ENCODE measurements at places on chromosomes 1 and 21. TPM values are rescaled to one million over a fixed set of nuclear protein-coding genes. Genes with fewer than 3 reads are reported as not detected.

Gene CD247
- 0.26 TPM for total RNA-seq

- no peak for DNase-seq
Measured at GRCh38 chr1:228043281-228043848, 36.6 kb downstream of the WNT3A start.

DNA sequence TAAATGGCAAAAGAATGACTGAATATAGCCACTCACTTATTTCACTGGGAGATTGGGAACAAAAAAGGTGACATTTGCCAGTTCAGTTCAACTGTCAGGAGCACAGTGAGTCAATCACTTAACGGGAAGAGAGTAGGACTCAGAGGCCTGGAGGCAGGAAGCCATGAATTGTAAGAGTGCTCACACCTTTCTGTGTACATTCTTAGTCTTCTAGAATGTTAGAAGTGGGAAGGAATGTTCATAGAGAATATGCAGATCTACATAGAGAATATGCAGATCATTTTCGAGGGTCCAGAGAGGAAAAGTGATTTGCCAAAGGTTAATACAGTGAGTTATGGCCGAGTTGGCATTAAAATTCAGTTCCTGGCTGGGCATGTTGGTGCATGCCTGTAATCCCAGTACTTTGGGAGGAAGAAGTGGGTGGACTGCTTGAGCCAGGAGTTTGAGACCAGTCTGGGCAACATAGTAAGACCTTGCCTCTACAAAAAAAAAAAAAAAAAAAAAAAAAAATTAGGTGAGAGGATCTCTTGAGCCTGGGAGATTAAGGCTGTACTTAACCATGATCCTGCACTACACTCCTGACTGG lies 8.3 kb downstream of the IL20 start:
- DNase-seq: no peak

DNA sequence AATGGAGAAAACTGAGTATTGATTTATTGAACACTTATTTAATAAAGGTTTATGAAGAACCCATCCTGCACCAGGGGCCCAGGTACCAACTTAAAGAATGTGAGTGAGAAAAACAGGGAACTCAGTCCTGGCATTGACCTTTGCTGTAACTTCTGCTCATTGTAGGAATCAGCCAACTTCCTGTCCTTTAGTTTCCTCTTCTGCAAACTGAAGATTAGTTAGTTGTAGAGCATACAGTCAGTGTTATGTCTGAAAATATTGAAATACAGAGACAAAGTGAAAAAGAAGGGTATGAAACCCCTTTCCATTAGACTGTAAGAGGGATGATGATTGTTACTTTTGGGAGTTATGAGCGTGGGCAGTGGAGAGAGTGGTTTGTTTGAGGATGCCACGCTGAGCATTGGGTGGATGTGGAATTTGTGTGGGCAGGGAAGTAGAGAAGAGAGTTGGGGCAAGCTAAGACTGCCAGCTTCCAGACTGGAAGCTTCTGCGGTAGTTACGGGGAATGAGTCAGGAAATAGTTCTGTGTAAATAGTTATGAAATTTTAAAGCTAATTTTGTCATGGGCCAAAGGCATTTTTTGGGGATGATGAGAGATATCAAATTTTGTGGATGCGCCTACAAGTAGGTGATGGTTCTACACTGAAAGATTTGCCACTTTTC lies 89.2 kb downstream of the GPR88 start:
- DNase-seq: no peak

GRCh38 chr1:231312432-231312788 lies 25.2 kb downstream of the EXOC8 start:
- DNase-seq: no peak

Gene MFAP2
- 8.3 TPM for total RNA-seq

DNA sequence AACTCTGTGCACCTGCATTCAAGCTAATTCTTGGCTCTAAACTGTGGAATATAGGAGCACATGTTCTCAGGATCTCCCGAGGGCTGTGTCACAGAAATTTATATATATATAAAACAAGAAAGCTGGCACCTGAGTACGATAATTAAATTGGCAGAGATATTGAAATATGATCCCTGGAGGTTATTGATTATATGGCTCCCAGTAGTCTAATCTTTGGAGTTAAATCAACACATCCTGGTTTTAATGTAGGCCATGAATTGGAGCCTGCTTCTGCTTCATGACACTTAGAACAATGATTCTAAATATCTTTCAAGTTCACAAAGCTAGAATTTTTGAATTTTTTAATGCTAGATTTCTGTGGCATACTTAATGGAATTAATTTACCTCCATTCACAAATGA lies 84.3 kb downstream of the CTH start:
- no peak for DNase-seq

GRCh38 chr1:89945852-89946476 lies 48.9 kb upstream of the ZNF326 start:
- no peak for DNase-seq

DNA sequence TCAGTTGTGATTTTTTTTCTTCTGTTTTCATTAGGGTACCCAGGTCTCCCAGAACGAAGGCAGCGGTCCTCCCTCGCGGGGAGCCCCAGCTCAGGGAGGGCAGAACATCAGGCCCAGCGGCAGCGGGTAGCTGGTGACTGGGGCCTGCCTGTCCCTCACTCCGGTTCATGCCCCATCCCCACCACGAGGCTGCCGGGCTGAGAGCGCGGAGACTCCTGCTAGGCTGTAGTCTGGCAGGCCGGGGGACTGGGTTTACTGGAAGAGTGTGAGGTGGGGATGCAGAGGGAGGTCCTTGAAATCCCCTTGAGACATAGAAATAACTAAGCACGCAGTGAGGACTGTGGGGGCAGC lies 10.5 kb downstream of the BRINP2 start:
- no peak for DNase-seq

DNA sequence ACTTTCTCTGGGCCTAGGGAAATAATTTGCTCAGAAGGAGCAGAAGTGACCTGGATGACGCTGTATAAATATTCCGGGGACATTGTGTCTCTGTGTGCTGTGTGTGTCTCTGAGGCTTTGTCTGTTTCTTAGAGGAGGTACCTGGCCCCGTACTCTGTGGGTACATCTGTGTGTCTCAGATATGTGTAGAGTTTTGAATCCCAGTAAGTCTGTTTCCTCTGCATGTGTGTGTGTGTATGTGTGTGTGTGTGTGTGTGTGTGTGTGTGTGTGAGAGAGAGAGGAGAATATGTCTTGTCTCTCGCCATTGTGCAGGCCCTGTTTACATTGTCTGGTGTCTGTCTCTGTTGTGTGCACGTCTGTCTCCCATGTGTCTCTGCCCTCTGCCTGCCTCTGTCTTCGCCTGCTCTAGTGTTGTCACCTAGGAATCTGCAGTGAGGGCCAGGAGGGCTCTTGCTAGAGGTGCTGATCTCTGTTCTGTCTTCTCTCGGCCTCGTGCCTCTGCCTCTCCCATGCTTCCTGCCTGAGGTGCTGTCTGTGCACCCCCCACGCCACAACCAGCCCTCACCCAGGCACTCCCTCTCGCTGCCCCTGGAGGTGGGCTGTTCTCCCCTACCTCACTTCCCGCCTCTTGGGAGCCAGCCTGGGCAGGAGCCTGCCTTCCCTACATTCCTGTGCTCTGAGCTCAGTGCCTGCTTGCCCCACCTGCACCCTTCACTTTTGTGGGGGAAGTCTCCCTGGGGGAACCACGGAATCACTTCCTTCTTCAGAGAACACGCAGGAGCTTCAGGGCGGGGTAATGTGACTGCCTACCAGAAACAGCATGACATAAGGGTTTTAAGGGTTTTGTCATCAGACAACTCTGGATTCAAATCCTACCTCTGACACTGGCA lies 5.9 kb downstream of the MAP7D1 start:
- no peak for DNase-seq

- no peak for DNase-seq
Measured at GRCh38 chr1:202197653-202198365, 4.2 kb downstream of the LGR6 start.

- DNase-seq: no peak
Measured at GRCh38 chr1:244006961-244007360, 44.1 kb upstream of the ZBTB18 start.

Gene CGN
- total RNA-seq: 0.50 TPM

DNA sequence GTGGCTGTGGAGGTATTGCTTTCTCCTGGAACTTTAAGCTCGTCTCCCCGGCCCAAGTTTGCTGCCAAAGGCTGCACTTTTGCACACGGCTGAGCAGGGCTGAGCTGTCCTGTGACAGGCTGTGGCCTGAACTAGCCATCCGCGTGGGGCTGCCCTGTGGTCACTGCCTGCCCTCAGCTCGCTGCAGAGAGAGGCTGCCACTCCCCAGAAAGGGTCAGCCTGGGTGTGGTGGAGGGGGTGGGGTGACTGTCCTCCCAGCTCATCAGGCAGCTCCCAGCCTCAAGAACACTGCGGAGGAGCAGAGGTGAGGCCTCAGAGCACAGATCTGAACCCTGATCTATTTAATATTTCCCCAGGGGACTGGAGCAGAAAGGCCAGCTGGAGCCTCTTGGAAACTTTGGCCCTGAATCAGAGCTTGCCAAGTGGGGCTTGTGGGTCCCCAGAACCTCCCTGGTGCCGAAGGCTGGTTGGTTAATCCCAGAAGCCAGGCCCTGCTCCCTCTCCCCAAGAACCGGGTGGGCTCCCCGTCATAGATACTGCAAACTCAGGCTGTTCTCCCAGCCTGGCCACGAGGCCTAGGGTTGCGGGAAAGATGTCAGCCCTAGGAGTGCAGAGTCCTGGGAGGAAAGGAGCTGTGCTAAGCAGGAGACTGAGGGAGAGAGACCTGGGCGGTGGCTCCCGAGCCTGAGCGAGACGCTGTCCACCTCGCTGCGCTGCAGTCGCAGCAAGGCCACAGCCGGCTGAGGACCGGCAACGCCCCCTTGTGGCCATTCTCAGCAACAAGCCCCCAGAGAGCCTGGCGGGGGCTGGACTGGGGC lies 125.1 kb upstream of the IPO9 start:
- no peak for DNase-seq

Gene ZSWIM5
- 3.3 TPM for total RNA-seq

Measured in esophagus muscularis mucosa (tissue), 4 donors.